Activated effector memory CD4-positive, alpha-beta T cell treated with Interleukin-2 at 50 U/mL for 16 hours (primary cell): ENCODE measurements at places on chromosomes 7 and 10.

- peak; percentile 21 for DNase-seq
Measured at GRCh38 chr7:87600130-87601124, at the start of gene ABCB1. Gene ABCB1 (minus strand): TSS chr7:87600884. CDS start chr7:87600184, 700 bp downstream.

GRCh38 chr7:129017264-129017663 is 37.6 kb downstream of the TNPO3 start:
- DNase-seq, result no peak

GRCh38 chr7:139798892-139799291 is 21.1 kb upstream of the HIPK2 start:
- DNase-seq, result no peak

DNA sequence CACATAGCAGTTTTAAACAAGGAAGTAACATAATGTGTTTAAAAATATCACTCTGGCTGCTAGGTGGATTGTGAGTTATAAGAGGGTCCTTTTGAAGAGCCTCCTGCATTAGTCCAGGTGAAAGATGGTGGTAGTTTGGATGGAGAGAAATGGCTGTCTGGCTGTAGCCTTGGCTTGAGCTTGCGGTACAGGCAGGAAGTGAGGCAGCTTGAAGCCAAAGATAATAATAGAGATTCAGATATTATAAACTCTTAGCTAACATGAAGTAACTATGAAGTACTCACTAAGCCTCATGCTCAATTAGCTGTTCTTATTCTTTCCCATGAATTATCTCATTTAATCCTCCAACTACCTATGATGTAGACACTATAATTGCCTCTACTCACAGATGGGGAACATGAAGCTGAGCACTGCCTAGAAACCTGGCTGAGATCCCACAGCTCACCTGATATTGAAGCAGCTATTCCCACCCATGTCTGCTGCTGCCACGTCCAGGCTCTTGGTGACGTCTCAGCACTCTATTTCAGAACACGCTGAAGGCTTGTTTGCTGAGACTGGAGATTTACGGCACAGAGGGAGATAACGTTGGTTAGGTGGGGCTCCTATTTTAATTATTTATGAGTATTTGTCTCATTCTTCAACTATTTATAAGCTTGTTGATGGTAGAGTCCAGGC is 10.4 kb downstream of the C10orf120 start:
- DNase-seq, result no peak

- DNase-seq, result no peak
Measured at GRCh38 chr7:39321909-39322498, 244.2 kb upstream of the YAE1 start.

- no peak for DNase-seq
Measured at GRCh38 chr7:50781381-50782293, 1.1 kb downstream of the GRB10 start.

DNA sequence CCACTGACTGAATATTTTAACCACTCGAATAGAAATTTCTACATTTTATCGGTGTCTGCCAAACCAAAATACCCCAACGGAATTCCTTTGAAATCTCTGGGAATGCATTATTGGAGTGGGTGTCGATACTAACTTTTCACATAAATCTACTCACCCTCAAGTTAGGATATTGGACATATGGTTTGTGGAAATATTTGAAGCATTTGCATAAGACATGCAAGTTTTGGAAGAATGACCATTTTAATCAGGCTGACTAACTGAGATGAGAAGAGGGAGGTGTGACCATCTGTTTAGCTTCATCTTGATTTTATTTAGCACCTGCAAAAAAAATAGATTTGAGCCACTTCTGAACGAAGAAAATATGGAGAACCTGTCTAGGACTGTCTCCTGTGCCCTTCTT is 61.2 kb downstream of the KLF6 start:
- DNase-seq, result no peak

- no peak for DNase-seq
Measured at GRCh38 chr7:24660546-24660945, 87.3 kb downstream of the PALS2 start.

GRCh38 chr7:139663608-139664177 is 114.1 kb downstream of the HIPK2 start:
- DNase-seq, result no peak

DNA sequence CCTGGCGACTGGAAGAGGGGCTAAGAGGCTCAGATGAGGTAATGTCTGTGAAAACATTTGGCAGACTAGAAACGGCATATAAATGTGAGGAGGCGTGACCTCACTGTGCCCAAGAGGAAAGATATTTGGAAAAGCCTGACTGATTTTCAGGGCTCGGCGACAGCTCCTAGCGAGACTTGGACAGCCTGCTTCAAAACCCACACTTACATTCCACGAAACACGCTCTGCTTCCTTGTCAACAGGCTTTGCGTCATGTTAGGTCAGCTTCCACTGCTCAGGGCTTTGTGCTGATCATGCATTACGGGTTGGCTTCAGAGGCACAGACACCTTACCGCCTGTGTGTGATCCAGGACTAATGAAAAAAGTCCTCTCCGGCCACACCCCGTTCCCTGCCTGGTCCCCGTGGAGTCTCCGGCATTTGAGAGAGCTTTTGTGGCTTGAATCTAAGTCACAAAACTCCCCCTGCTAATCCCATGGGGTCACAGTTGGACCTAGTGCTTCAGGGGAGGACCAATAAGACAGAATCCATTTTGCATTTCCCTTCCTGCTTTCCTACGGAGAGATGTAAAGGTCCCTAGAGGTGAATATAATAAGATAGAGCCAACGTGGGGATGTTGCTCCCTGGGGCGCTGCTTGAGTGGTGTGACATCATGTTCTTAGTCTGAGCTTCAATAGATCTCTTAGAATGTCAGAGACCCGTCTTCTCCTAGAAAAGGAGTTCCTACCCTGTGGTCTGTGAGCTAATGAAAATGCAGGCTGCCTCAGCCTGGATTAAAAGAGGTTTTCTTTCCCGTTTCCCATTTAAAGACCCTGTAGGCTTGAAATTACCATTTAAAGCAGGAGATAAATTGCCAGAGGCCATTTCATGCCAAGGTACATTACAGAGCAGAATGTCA is 25.5 kb downstream of the FGFBP3 start:
- no peak for DNase-seq
